CD4-positive, alpha-beta T cell treated with Interleukin-12 subunit alpha and Interleukin-12 subunit beta, for 1 hour (primary cell): ENCODE measurements at places on chromosomes 13 and 19.

DNA sequence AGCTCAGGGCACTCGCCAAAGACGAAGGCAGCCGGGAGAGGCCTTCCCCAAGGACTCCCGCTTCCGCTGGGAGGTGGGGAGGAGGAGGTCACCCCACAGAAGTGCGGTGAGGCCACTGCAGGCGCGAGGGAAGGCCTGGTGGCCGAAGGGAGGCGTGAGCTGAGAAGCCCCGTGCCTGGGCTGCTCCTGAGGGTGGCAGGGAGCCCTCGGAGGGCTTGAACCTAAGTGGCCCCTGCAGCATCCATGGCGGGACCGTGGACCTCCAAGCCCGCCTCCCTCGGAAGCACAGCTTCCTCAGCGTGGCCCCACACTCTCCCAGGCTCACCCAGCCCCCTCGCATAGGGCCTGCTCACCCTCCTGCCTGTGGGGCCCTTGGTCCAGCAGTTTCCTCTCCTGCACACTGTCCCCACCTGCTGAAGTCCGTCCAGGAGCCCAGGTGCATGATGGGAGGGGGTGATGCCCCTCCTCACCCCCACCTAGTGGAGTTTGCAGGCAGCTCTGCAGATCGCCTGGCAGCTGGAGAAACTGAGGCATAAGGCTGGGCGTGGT, 25.9 kb downstream of the EFNA2 start:
- DNase-seq, result no peak

GRCh38 chr13:70249332-70250064, 141.2 kb upstream of the KLHL1 start:
- DNase-seq, result no peak

- DNase-seq, result peak; percentile 73
Observed at GRCh38 chr19:29714371-29714952, 599 bp downstream of the C19orf12 start.

GRCh38 chr13:40087091-40088002, 431.9 kb downstream of the COG6 start:
- DNase-seq, result no peak

DNA sequence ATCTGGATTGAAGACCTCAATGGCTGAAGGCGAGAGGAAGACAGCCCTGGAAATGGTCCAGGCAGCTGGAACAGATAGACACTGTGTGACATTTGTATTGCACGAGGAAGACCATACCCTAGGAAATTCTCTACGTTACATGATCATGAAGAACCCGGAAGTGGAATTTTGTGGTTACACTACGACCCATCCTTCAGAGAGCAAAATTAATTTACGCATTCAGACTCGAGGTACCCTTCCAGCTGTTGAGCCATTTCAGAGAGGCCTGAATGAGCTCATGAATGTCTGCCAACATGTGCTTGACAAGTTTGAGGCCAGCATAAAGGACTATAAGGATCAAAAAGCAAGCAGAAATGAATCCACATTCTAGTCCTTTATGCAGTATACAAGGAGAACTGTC, 1.2 kb downstream of the POLR1D start:
- DNase-seq, result no peak

DNA sequence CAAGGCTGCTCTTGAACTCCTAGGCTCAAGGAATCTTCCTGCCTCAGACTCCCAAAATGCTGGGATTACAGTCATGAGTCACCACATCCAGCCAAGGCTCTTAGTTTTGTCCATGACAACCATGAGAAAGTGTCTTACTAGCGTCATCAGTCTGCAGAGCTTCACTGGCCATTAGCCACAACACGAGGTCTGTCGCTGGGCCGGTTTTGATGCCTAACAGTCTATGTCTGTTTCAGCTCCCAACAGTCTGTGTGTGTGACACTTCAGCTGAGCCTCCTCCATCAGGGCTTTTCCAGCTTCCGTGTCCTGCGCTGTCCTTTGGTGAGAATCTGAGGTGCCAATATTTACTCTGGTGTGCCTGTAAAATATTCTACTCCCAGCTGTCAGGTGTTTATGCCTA, 47.6 kb downstream of the CEP89 start:
- DNase-seq, result no peak

- no peak for DNase-seq
Observed at GRCh38 chr19:46579361-46579879, 21.7 kb upstream of the CALM3 start.

DNA sequence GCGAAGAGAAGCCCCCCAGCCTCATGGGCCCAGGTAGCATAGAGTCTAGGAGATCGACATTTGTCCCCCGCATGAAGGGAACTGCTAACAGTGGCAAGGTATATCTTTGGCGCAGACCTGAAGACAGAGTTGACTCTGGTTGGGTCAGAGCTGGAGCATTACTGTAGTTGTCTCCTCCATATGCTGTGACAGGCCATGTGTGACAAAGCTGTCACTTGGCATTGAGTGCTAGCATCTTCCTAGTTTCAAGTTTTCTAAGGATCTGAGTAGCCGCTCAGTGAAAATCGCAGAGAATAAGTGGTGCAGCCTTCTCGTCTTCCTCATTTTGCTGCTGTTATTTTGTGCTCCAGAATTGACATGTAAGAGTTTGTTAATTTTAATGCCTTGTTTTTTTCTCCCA, 189.4 kb upstream of the RNF113B start:
- no peak for DNase-seq
